ENCODE measurements at places on chromosomes 13 and 19. TPM values are rescaled to one million over a fixed set of nuclear protein-coding genes. Genes with fewer than 3 reads are reported as not detected.

The CGB8 gene
- not detected for total RNA-seq

- no peak for DNase-seq
These were observed 7.5 kb downstream of the DOCK9 start for GRCh38 chr13:98970330-98970729.

DNA sequence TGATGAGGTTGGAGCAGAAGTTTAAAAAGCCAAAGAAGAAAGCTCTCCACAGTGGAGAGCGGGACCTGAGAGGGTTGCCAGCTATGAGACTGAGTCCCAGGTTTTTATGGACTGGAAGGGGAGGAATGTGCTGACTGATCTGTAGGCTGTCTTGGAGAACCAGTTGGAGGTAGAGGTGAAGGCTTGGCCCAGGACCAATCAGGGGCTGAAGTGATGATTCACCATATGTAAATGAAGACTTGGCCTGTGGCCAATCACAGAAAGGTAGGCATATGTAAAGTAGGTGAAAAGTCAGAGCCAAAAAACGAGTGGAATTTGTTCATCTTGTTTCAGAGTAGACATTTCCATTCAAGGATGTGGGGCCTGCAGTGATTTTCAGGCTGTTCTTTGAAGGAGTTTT, 17.5 kb upstream of the KBTBD6 start:
- DNase-seq, result no peak

GRCh38 chr19:4870025-4870700, 2.7 kb upstream of the PLIN3 start:
- peak; percentile 42 for DNase-seq

The PLIN4 gene
- total RNA-seq, result 64.7 TPM

Data from stomach (tissue), 19 donors.